ENCODE measurements at places on chromosomes 4 and X.

DNA sequence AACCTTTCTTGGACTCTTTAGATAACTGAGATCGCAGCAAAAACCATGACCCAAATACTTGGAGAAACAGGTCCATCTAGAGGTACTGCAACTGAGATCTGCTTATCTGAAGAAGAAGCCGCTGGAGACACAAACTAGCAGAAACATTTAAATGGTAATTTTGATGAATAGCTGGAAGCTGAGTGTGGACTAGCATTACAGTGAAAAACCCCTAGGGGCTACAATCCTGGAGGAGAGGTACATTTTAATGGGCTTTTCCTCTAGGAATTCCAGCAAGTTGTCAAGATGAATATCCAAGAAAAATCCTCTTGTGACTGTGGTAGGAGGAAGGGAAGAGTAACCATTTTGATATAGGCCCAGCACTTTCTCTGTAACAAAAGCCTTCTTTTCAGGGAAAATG is 592.5 kb upstream of the GRIA3 start:
- no peak for DNase-seq

GRCh38 chrX:7262551-7262950 is 114.6 kb upstream of the PUDP start:
- no peak for DNase-seq

GRCh38 chrX:21723084-21723483 is 34.8 kb downstream of the SMPX start:
- DNase-seq: no peak

GRCh38 chr4:100581337-100581736 is 63.5 kb upstream of the EMCN start:
- no peak for DNase-seq

DNA sequence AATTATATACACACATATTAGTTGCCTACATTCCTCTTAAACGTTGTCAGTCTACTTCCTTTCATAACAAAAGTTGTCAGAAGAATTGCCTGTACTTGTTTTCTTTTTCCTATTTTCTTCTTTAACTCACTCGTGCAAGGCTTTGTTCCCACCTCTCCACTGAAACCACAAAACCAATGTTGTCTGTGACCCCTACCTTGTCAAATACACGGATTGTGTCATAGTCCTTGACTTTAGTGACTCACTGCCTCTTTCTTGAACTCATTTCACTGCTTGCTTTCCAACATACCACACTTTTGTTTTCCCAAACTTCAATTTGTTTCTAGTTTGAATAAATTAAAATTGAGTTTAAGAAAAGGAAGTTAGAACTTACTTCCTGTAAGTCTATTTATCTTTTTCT is 283.9 kb upstream of the AGA start:
- no peak for DNase-seq

- DNase-seq: no peak
These were observed 71.1 kb downstream of the DCLK2 start for GRCh38 chr4:150149381-150149780.

DNA sequence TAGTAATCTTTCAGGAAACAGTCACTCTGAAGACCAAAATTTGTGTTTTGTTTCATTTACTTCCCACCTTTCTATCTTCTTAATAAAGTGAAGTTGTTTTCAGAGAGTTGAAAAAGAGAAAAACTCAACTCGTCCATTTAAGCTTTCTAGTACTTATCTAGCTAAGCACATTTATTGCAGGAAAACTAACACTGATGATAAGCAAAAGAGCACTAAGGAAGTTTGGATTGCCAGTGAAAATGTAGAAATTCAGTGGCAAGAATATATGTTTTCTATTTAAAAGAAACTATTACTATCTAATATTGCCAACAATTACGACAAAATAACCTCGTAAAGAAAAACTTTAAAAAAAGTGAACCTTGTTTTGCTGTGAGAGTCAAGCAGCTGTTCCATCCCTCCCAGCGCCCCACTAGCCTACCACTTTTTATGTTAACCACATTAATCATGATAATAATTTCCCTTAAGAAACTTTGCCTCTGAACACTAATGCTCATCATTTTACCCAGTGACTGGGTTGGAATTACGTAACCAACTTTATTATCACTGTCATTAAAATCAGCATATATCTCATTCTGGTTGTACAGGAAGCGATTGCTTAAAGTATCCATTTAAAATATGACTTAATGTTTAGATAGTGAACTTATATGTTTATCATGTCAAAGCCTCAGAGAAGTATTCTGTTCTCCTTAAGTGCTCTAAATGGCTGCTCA is 24.8 kb downstream of the SPRY1 start:
- no peak for DNase-seq

DNA sequence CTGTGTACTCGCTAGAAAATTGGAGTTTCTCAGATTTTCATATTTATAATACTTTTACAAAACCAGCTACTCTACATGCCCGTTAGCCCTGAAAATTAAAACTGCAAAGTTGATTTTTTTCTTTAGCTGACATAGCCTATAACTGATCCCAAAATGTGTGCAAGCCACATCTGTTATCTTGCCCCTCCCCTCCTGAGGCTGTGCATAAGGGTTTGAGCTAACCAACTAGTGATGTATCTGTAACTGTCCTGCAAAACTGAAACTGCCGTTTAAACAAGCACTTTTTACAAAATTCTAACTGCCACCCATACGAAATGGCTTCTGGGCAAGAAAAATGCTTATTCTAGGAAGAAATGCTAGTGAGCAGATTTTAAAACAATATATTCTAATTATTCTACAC is 59.1 kb downstream of the EDNRA start:
- DNase-seq: no peak

DNA sequence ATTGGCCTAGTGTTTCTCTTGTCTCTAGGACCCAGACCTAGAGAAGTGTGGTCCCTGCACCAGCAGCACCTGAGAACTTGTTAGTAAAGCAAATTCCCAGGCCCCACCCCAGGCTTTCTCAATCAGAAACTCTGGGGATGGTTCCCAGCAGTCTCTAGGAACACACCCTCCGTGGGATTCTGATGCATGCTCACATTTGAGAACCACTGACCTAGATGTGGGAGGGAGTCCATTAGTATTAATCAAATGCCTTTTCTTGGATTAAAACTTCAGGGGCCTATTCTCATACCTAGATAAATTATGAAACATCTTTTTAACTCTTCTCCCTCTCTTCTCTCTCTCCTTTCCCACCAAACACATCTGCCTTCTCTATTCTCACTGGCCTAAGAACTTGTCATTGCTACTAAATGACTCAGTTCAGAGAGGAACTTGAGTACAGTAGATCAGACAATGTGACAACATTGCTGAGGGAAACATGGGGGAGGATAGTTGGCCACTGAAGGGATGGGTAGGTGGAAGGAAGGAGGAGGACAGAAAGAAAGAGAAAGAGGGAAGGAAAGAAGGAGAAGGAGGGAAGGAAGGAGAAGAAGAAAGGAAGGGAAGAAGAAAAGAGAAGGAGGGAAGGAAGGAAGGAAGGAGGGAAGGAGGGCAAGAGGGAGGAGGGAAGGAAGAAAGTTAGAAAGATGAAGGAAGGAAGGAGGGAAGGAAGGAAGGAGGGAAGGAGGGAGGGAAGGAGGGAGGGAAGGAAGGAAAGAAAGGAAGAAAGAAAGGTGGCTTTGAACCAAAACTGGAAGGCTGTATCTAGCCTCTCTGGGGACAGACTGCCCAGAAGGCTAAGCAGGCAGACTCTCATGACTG is 132.7 kb upstream of the MAP3K15 start:
- no peak for DNase-seq

DNA sequence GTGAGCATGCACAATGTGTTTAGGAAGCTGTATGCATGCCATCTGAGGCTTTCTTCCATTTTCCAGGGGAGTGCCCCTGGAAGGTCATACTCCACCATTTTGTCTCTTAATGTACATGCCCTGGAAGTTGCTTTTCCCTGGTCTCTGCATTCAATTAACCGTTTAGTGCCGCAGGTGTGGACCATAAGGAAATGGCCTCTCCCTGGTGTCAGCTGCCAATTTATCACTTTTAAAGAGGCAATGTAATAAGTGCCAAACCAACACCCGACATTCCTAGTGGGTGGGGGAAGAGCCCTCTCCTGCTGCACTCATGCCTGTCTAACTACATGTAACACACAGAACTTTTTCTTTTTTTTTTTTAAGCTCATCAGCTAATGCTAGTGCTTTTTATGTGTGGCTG is 7.1 kb upstream of the BST1 start:
- DNase-seq: no peak

DNA sequence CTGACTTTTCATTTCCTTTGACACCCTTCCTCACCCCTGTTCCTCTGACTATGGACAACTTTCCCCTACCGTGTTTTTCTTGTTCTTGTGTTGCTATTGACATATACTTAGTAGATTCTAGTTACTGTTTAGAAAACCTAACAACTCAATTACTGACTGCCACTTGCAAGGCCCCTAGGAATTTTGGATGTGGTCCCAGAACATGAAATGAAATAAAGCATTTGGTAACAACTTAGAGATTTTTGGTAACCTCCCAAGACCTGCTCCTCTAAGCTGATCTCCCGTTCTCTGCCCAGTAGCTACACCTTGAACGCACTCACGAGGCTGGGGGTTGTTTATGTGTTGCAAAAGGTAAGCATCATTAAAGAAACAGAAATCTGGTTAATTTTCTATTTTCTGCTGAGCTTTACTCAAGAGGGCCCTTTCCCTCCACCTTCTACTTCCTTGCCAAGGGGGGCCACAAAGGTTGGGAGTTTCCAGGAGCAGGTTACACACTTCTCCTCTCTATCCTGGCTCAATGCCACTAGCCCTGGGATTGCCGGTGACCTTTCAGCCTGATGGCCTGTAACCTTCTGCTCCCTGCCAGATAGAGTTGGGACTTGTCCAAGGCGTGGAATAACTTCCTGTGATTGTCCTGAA is 20.5 kb downstream of the GAB3 start:
- DNase-seq: no peak

GRCh38 chr4:84569009-84569408 is 13.9 kb upstream of the CDS1 start:
- no peak for DNase-seq
